T-helper 17 cell (primary cell): ENCODE measurements at places on chromosomes 2 and 18.
A peak's percentile ranks its signal among the peaks of the same experiment; 100 is the strongest.

DNA sequence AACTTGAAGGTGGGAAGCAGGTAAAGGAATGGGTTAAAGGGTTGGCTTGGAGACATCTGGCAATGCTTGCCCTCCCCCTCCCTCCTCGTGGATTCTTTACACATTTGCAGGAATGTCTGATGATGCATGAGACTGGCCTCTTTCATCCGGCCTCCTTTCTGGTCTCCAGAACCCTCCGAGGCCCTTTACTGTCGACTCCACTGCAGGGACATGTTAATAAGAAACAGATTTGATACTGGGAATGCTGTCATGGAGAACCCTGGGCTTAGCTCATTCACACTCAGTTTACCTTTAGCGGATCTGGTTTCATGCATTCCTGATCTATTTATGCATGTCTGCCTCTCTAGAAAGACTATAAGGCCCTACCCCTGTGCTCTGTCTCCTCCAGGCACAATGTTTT, 238.7 kb downstream of the TGIF1 start:
- no peak for DNase-seq

GRCh38 chr2:14713248-14713647, 80.7 kb downstream of the LRATD1 start:
- no peak for DNase-seq

GRCh38 chr2:157439824-157440186, 4.1 kb downstream of the CYTIP start:
- DNase-seq = no peak

DNA sequence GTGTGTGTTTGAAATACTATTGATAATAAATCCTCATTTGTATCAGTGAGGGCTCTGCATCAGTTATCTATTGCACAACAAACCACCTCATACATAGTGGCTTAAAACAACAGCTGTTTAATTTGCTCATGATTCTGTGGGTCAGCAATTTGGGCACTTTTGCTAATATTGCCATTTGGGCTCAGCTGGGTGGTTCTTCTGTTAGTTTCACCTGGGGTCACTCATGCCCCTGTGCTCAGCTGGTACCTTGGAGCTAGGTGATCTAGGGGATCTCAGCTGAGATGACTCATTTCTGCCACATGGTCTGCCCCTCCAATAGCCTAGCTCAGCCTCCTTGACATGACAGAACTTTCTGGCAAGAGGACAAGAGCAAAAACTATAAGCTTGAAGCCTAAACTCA, 126.3 kb downstream of the LYPD6B start:
- no peak for DNase-seq

GRCh38 chr2:177972123-177972522, 100.5 kb downstream of the PDE11A start:
- no peak for DNase-seq

- no peak for DNase-seq
These were observed 132.3 kb upstream of the TNP1 start for GRCh38 chr2:216992056-216992675.

DNA sequence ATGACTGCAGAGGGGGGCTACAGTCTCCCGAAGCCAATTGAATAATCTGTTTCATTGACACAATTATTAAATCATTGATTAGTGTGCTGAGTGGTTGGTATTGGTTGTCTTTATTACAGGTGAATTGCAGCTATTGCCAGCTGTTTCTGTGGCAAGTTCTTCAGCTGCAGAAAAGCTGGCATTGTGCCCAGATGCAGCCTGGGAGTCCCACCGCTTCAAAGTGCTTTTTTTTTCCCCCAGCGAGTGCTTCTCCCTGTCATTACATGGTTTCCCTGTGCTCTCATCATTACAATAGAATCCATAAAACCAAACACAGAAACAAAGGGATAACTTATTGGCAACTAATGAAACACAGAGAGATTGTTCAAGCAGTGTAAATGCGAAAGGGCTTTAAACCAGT, 164.7 kb downstream of the GRB14 start:
- DNase-seq = no peak

GRCh38 chr2:109662889-109663288, 48.7 kb downstream of the SOWAHC start:
- no peak for DNase-seq

DNA sequence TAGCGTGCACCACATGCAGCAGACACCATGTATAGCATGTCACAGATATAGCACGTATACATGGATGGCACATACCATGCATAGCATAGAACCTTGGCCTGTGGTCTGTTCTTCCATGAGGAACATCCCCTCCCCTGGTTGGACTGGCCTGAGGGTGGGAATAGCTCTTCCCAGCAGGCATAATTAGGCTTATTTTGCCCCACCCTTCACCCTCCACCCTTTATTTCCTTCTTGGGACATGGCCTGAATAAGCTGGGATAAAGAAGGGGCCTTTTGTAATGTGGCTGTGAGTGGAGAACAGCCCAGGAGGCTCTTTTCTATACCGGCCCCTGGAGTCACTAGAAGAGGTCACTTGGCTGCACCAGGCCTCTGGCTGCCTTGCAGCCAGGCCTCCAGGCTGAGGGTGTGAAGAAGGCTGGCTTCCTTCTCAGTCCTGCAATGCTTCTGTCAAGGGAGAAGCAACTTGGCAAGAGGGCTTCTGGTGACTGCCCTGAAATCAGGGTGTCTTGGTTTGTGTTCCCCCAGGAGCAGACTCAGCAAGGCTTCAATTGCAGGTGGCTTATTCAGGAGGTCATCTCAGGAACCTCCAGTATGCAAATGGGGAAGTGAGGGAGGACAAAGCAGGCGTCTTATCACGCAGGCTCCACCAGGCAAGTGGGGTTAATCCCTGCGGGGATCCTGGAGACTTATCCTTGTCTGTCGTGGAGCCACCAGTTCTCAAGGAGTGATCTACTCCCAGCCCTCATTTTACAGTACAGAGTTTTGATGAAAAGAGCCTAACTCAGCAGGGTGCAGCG, 68.2 kb downstream of the HS6ST1 start:
- no peak for DNase-seq

- DNase-seq = peak; percentile 48
These were observed 66.9 kb upstream of the ZNG1B start for GRCh38 chr2:113370478-113371091.

- no peak for DNase-seq
These were observed 129.5 kb downstream of the FAM124B start for GRCh38 chr2:224272237-224272910.
